Motor neuron (in vitro differentiated cells): ENCODE measurements at places on chromosomes 13 and 19.

GRCh38 chr19:4606181-4606580 is 33.1 kb upstream of the TNFAIP8L1 start:
- ATAC-seq: no peak

DNA sequence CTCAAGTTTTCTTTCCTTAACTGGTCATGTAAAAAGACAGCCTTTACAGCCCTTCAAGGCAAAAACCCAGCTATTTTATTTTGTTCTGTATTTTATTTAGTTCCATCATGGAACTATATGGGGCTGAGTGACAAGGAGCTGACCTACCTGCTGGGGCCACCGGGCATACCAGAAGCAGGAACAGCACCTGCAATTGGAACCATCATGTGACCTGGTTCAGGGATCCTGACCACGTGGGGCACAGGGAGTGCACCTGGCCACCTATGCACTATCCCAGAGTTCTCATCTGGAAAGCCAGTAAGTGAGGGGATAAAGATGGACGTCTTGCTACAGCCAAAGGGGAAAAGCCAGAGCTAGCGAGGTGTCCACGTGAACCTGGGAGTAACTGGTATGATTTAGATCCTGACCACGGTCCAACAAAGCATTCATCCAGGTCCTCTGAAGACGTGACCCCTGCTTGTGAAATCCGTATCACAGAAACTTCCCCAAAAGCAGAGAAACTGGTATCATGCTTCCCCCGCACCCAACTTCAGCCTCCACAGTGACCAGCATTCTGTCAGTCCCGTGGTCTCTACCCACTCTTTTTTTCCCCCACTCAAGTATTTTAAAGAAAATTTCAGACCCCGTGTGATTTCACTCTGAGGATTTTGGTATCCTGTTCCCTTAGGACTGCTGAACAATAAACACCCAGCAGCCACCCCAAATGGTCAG is 40.5 kb upstream of the SLC15A1 start:
- ATAC-seq: no peak

GRCh38 chr13:66475061-66475460 is 755.1 kb downstream of the PCDH9 start:
- ATAC-seq: no peak

DNA sequence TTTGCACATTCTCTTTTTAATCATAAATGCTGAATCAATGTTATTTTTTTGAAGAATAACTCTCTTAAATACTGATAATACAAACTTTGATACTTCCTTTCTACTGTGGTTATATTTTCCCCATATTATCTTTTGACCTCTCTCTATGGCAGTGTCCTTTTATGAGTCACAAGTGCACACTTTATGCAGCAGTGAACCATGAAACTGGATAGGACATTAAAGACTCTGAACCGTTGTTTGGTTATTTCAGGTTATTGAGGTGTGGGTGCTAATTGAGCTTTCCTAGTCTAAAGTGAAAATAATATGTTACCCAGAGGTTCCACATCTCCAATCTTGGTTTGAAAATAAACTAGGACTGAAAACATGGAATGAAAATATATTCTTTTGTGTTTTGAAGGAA is 71.4 kb downstream of the DGKH start:
- ATAC-seq: no peak

DNA sequence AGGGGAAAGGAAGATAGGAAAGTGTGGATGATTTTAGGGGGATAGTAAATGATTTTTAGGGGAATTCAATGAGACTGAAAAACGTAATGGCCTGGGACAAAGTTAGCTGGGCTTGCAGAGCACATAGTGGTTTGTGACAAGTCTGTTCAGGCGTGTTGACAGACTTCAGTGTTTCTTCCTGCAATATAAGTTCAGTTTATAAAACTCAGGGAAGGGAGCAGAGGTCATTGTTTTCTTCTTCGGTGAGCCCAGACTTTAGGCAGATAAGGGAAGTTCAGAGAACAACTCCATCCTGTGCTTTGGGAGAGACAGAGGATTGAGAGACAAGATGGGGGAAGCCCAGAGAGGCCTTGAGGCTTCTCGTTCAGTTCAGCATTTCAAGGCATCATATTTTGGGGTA is 45.2 kb upstream of the SLC7A1 start:
- no peak for ATAC-seq

DNA sequence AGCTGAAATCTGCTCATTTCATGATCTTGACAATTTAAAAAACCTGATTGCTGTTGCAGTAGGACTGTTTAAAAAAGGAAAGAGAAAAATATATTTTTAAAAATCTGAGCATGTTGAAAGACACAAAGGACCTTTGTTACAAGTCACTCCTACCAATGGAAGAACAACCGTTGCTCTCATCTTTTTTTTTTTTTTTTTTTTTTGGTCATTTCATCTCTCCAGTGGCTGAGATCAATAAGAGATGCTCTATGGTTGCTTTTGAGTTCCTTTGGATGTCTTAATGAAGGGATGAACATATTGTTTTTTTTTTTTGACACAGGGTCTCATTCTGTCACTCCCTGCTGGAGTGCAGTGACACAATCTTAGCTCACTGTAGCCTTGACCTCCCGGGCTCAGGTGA is 29.2 kb downstream of the LRCH1 start:
- no peak for ATAC-seq

GRCh38 chr19:934865-935479 is 9.1 kb downstream of the ARID3A start:
- no peak for ATAC-seq

GRCh38 chr19:41495589-41495988 is 52.6 kb downstream of the ERICH4 start:
- no peak for ATAC-seq

GRCh38 chr13:44395976-44396694 is 22.5 kb downstream of the SERP2 start:
- no peak for ATAC-seq

DNA sequence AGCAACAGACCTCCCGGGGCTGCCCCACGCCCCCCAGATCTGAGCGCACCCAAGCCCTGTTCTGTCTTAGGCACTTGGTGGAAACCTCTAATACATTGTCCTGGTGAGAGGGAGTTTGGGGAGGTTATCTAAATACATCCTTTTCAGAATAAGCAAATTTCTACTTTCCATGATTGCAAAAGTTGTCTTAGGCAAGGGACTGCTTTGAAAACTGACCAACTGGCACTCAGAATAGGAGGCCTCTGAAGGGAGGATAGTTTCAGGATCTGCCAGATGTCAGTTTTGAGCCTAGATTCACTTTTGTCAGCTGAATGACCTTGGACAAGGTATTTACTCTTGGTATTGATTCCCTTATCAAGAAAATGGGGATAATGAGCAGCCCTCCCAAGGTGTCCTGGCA is 11.8 kb downstream of the SERP2 start:
- ATAC-seq: no peak

- ATAC-seq: no peak
Measured at GRCh38 chr13:45538382-45538781, 73.6 kb downstream of the COG3 start.

- no peak for ATAC-seq
Measured at GRCh38 chr13:113921763-113922162, 52.1 kb downstream of the C13orf46 start.

DNA sequence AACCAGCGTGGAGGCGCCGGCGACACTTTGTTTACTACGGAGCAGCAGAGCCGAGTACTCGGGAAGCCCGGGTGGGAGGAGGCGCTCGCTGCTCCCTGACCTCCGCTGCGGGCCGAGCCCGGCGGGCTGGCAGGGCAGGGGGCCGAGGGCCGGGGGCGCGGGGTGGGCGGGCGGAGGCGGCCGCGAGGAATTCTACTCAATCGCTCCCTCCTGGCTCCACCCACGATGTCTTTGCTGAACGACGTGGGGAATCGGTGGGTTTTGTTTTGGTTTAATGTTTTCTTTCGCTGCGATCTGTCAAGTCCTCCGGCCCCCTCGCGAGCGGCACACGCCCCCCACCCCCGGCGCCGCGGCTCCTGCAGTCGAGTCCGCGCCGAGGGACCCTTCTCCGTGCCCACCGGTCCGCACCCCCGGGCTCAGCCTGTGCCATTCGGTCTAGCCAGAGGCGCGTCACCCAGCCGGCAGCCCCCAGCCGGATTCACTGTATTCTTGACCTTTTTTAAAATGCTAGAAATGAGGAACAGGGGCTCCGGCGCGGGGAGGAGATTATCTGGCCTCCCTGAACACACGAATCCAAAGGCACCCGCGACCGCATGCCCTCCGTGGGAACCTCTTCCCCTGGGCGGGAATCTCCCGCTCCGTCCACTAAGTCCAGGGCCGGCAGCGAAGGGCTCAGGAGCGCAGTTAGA is 636 bp upstream of the FOXO1 start:
- peak; percentile 76 for ATAC-seq

- ATAC-seq: peak; percentile 60
Measured at GRCh38 chr19:40503320-40503695, 36.5 kb downstream of the SPTBN4 start.

GRCh38 chr13:32409561-32410421 is 18.1 kb downstream of the N4BP2L1 start:
- ATAC-seq: peak; percentile 83

DNA sequence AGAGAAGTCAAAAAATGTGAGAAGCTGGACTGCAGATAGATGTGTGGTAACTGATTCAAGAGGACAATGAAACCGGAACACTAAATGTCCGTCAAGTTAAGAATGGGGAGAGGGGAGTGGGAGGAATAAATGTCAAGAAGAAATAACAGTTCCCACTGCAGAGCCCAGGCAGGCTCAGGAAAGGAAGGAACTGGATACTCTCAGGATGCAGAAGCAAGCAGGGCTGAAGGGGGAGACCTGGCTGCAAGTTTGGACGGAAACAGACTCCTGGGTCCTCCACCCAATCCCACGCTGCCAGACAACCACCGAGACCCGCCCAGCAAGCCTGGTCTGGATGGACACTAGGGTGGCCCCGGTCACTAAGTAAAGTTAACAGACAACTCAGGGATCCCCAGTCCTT is 18.1 kb downstream of the TUBGCP3 start:
- ATAC-seq: no peak
